ENCODE measurements at places on chromosomes 13 and 19.

GRCh38 chr19:46954993-46955812 is 64.4 kb upstream of the NPAS1 start:
- DNase-seq, result peak; percentile 18

DNA sequence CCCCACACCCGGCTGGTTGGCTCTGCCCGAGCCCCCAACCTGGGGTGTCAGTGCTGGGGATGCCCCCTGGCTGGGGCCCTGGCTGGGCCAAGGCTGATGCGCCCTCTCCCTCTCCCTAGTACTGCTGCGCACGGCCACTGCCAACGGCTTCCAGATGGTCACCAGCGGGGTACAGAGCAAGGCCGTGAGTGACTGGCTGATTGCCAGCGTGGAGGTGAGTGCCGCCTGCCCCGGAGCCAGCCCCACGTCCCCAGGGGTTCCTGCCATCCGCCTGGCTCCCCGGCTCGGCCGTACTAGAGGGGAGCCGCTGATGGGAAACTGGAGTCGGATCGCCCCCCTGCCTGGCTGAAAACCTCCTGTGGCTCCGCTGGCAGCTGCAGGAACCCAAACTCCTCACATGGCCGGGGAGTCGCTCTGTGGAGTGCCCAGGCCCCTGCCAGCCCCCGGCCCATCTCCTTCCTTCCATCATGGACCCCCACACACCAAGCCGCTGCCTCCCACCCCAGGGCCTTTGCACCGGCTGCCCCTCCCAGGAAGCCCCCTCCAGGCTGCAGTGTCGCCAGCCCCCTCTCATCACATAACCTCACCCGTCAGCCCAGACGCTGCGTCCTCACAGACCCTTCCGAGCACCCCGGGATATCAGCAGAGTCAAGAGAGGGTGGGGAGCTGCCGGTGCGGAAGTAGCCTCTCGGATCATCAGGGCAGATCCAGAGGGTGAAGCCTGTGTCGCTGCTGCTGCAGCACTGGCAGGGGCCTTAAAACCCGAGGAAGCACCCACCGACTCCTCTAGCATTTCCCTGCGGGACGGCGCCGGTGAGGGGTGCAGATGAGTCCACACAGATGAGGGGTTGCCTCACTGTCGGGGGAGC is 10.6 kb downstream of the NCLN start:
- no peak for DNase-seq

- DNase-seq, result no peak
Measured at GRCh38 chr13:42367831-42368230, 95.9 kb downstream of the AKAP11 start.

DNA sequence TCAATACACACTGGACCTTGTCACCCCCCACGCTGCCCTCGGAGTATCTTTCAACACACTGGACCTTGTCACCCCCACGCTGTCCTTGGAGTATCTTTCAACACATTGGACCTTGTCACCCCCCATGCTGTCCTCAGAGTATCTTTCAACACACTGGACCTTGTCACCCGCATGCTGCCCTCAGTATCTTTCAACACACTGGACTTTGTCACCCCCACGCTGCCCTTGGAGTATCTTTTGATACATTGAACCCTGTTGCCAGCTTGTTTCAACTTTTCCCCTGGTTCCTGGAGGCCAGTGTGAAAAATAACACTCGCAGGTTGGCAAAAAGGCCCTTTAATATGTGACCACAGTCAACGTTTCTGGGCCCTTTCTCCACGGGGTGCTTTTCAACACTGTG is 247.8 kb downstream of the TEX29 start:
- DNase-seq, result no peak

DNA sequence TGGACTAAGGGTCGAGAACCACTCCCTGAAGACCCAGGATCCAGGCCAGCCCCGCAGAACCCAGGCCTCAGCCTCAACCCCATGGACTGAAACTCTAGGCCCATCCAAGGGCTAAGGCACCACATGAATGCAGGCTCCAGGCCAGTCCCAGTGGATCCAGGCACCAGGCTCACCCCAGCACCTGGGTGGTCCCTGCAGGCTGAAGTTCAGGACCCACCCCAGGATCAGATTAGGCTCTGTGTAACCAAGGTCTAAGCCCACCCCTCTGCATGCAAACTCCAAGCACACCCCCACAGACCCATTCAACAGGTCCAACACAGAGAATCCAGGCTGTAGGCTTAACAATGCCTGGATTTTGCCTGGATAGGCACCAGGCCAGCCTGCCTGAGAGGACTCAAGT is 1876.2 kb downstream of the PCDH9 start:
- no peak for DNase-seq

DNA sequence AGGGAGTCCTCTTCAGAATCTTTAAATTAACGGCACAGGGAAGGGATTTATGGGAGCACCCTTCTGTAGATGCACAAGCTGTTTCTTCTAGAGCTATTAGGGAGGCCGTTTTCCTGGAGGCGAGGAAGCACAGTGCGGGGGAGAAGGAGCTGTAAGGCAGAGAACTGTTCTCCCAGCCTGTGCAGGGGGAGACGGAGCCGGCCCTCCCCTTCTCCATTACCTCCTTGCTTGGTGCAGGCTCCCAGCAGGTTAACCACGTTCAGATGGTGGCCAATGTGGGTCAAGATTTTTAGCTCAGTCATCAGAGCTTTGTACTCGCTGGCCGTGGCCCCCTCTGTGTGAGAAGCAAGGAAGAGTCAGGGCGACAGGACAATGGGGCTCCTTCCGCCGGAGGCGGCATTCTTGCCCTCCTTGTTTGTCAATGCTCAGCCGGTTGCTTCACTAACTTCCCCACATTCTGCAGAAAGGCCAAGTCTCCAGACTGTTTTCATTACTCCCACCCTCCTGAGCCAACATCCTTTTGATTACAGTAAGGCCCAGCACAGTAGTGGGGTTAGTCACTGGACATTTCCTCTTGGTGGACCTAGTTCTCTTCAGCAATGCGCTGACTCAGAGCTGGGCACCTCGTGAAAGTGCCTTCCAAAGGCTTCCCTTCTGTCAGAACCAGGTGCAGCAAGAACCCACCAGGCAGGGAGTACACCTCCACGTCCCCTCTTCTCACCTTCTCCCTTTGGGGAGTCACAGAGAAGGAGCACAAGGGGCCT is 165.4 kb downstream of the FLT1 start:
- DNase-seq, result peak; percentile 14

GRCh38 chr13:51635137-51635878 is 51.0 kb downstream of the WDFY2 start:
- DNase-seq, result no peak

DNA sequence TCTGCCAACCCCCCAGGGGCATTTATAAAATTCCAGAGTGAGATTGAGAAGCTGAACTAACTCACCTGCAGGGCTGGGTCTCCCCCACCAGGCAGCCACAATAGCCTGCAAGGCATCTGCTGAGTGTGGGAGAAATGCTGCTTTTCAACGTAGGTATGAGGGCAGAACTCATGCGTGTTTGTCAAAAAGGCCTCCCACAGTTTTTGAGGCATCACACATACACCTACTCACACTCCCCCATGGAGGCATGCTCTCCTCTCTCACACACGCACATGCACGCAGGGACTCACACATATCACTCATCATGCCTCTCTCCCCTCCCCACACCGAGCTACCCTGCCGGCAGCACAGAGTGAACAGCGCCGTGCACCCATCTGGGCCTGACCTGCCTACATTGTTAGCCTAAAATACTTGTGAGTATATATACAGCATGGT is 390.5 kb downstream of the FGF9 start:
- no peak for DNase-seq

- no peak for DNase-seq
Measured at GRCh38 chr13:83716121-83716520, 166.2 kb downstream of the SLITRK1 start.

DNA sequence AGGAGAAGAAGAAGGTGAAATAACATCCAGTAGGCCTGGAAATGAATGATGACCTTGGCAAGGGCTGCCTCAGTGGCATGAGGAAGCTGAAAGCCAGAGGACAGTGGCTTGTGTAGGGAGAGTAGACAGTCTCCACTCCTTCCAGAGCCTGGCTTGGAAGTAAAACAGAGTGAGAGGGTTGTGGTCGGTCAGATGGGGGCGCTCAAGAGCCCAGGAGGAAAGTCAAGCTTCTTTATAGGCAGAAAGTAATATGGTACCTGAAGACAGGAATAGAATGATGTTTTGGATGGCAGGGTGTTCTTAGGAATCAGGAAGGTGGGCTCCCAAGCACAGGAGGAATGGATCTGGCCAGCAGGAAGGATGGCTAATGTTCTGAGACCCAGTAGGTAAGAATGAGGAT is 75.1 kb upstream of the TSC22D1 start:
- no peak for DNase-seq

DNA sequence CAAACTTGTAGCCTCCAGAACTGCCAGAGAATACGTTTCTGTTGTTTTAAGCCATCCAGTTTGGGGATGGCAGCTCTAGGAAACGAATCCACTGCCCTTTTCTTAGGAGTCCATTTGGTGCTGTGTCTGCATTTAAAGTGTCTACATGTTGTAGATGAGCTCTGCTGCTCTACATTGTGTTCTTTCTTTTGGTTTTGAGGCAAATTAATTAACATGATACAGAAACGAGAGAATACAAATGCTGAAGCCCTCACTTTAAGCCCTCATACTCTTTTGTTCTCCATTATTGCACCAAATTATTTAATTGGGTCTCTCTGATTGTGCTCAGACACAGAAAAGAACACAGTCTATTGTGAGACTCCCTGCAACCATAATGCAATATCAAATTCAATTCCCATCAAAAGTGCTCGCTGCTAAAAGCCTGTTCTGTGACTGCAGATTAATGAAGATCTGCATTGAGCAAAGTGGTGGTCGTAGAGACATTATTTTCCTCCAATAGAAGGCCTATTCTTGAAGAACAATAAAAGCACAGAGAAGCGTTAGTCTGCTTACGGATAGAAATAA is 166.3 kb upstream of the SOX21 start:
- no peak for DNase-seq

Data from SW 1271 (cell line).